Ecto neural progenitor cell (in vitro differentiated cells): ENCODE measurements at places on chromosomes 2 and 18.

DNA sequence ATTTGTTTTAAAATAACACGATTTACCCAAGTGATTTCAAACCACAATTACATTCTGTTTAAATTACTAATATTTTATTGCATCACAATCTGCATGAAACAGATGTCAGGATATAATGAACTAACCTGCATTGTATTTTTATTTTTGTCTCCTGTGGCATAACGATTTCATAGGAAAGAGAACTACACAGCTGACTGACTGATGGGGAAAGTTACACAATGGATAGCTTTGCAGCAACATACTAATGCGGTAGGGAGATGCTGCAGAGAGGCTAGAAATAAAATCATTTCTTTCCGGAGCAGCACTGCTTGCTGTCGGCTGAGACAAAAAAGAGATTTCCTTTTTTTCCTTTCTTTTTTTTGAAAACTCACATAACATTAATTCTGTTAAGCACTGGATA is 36.9 kb downstream of the SCN1A start:
- no peak for DNase-seq

DNA sequence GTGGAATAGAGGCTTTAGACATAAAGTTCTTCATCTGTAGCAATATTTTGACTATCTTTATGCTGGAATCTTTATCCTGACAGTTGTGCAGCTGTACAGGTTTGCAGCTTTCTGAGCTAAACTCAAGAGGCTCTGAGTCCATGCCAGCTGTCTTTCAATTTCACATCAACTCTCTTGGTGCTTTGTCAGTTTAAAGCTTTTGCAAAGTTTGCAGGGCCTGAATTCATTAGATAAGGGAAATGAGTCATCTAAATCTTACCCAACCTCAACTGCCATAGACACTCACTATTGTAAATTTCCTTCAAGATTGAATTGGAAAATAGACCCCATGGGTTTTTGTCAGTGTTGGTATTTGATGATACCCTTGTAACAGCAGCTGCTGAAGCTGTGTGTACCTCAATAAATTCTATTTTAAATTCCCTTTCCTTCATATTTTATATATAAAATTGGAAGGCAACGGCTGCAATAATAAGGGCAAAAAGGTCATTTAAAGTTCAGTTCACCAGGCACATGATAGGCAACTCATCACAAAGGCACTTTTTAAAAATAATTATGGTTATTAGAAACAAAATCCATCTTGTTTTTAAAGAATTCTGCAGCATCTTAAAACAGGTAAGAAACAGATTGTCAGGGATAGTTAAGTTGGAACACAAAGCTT is 169.9 kb upstream of the SLC39A10 start:
- no peak for DNase-seq

DNA sequence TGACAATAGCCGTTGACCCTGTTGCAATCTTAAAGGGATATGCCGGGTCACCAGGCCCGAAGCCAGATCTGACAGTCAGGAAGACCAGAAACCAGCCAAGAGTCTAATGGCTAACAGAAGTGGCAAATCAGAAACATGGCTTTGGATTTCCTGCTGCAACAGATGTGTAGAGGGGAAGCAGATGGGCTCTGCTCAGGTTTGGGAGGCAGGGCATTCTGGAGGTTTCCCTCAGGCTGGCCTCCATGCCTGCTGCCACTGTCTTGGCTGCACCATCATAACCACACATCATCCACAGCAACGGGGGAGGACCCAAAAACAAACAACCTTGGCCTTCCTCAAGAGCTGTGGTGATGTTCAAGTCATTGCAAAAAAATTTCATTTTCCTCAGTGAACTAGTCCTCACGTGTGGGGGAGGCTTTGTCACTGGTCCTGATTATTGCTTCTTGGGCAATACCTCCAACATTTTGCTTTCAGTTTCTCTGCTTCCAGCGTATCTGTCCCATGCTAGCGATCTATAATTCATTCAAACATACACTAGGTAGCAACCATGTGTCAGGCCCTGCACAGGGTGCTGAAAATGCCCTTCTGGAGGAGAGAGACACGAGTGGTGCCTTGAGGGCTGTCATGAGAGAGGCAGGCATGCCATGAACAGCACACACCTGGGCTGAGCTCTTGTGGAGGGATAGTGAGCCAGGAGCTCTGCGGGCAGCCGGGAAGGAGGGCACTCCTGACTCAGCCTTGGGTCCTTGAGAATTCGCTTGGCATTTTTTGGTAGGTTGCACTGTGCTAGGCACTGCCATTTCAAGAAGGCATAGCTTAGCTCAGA is 48.2 kb upstream of the LGALSL start:
- peak; percentile 28 for DNase-seq

DNA sequence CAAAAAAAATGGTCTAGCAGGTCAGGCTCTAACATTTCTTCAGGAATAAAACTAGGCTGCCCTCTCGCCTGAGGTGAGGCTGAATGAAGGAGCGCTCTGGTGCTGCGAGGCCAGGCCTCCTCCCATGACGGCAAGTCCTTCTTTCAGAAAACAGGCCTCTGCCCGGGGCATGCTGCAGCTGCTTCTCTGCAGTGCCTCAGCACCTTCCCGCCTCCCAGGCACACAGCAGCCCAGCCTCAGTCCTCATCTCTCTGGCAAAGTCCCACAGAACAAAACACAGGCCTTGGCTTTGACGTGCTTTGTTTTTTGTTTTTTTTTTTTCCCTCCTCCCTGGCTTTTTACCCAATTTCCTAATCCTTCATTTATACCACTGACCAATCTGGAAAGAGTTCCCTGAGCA is 74.8 kb downstream of the BCL11A start:
- no peak for DNase-seq

- no peak for DNase-seq
Measured at GRCh38 chr2:38465789-38466127, 88.7 kb upstream of the ATL2 start.

DNA sequence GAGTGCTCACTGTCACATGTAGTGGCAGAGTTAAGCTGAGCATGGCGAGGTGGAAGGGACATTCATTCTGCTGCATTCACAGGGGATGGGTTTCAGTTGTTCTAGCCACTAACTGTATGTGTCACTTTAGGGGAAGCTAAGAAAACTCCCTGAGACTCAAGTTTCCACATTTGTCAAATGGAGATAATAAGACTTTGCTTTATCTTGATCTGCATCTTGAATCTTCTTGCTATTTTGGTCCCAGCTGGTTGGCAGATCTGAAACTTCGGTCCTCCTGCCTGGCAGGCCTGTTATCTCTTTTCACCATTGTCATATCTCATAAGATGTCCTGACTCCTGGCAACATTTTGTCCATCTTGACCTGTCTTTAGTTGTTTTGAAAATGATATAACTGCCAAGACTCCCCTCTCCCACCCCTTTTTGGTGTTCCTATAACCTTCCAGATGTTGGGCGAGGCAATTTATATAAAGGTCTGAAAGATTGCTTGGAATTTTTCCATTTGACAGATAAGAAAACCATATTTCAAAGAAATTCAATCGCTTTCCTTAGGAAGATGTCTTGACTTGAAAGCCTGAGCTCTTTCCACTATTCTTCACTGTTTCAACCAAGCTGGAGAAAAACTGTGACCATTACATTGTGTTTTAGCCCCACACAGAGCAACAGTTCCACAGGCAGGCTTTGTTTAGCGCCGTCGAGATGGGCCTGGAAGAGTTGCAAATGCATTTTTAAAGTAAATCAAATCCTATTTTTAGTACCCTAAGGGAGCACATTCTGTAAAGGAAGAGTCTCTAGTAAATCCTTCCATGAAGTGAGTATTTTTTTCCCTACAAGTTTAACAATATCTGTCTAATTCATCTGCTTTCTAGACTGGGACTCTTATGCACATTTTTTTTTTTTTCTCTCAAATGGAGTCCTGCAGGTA is 33.4 kb downstream of the MYCN start:
- DNase-seq: no peak

DNA sequence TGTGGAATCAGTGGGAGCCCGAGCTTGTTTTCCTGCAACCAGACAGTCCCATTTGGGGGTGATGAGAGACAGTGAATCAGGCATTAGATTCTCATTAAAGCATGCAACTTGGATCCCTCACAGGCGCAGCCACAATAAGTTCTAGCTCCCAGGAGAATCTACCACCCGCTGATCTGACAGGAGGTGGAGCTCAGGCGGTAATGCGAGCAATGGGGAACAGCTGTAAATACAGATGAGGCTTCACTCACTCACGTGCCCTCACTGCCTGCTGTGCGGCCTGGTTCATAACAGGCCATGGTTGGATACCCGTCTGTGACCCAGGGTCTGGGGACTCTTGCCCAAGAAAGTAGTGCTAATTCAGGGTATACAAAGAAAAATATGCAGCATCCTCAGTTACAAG is 144.8 kb upstream of the RGPD4 start:
- DNase-seq: no peak

DNA sequence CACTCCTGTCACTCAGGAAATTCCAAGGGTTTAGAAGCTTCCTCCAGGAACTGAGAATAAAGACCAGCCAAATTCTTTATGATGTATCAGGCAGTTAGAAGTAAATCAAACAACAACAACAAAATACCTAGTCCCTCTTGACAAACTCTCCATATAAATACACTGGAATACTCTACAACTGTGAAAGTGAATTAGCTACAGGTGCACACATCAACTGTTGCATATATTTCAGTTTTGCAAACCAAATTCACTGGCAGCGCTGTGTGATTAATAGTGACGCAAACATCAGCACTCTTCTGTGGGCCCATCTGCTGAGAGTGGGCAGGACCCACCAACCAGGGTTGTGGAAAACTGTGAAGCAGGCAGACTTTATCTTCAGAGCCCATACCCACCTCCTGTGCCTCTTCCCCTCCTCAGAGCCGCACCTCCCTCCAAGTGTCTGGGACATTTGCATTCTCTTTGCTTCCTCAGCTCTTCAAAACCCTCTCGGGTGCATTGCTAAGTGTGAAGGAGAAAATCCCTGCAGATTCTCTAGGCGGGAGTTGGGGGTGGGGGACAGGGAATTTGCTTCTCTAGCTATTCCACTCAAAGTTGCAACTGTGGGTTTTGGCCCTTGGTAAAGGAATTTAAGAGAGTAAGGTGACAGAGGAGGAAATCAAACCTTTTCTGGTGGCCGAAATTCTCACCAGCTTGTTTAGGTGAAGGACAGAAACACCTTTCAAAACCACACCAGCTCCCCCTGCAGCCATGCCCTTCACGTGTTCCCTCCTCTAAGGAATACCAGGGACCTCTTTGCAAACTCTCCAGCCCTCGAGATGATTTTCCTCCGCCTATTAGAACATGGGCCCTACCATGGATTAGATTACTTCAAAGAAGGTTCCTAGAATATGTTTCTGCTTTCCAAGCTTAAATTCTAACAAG is 119.3 kb downstream of the MRO start:
- no peak for DNase-seq

DNA sequence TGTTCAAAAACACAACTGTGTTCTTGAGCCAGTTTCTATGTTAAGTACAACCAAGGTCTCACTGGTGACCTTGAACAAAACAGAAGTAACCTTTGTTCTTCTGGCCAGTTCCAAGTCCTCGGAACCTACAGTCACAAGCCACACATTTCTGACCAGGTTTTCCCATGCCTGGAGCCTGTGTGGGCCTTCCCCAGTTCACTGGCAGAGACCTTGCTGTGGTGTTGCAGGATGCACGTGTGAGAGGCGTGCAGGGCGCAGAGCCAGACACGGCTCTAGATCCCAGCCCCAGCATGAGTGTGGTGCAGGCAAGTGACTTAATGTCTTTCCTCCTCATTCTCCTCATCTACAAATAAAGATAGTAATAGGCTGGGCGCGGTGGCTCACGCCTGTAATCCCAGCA is 25.5 kb upstream of the EDAR start:
- no peak for DNase-seq

- DNase-seq: no peak
Measured at GRCh38 chr2:157989227-157989626, 112.4 kb upstream of the UPP2 start.

- no peak for DNase-seq
Measured at GRCh38 chr2:132253496-132254305, 91.9 kb upstream of the ANKRD30BL start.

GRCh38 chr2:235757640-235758039 is 263.8 kb downstream of the AGAP1 start:
- no peak for DNase-seq
